ENCODE measurements at places on chromosomes 2 and 18.

- no peak for DNase-seq
These were observed 12.1 kb downstream of the HK2 start for GRCh38 chr2:74845991-74846390.

DNA sequence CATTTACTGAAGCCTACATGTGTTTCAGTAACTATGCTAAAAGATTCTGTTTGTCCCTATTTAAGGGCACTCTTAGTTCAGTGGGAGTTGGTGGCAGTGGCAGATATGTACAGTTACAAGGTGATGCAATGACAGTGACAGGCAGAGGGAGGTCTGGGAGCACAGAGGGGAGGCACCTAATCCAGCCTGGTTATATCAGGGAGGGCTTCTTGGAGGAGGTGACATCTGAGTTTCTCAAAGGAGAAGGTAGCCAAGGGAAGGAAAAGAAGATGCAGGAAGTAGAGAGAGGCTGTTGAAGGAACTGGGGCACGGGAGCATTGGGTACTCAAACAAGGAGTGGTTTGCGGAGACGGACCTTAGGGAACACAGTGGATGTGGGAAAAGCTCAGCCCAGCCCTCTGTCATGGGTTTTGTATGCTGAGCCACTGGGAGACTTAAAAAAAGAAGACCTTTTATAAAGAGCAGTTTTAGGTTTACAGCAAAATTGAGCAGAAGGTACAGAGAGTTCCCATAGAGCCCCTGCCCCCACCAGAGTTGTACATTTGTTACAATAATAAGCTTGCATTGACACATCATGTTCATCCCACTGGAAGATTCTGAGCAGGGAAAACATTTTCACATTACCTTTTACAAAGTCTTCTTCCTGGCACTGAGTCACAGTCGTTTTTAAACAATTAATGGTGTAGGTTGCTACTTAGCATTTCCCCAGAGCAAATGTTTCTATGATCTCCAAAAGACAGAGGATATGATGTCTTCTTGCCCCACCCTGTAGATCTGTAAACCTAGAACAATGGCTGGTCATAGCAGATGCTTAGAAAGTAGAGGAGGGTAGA is 83.0 kb upstream of the TAF1B start:
- DNase-seq = no peak

- no peak for DNase-seq
These were observed 32.7 kb upstream of the RPE start for GRCh38 chr2:209969692-209970091.

DNA sequence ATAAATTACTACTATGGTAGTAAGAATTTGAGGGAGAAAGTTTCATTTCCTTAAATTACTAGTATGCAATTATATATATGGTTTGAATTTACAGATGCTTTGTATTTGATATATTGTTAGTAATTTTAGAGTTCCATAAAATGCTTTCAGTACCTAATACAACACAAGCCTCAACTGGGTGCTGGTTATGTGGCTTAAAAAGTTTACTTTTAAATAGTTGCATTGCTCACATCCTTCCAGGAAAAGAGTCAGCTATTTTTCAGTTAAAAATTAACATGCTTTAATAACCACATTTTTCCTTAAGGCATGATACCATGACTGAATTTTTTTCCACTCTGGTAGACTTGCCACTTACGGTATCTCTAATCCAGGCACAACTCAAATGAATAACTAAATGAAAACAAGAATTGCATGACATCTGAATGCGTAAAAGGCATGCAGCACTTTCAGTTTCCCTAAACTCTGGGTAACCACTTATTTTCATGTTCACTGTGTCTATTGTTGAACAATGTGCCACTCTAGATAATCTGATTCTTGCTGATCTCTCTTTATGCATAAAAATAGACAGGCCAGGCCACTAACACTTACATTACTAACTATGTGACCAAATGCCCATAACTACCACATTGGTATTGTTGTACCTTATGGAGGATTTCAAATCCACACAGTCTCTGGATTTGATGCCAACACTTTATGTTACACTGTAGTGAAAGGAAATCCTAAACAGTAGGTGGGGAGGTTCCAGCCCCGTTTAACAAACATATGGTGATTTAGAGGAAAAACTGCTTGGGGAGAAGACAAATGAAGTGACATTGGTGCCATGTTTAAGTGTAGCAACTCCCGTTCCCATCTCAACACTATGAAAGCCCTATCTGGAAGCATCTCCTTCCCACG is 35.5 kb upstream of the SLC35F5 start:
- no peak for DNase-seq

- DNase-seq = no peak
These were observed 38.4 kb upstream of the GMCL1 start for GRCh38 chr2:69791045-69791444.
